ENCODE measurements at places on chromosomes 2 and 18. TPM values are rescaled to one million over a fixed set of nuclear protein-coding genes. Genes with fewer than 3 reads are reported as not detected.
A peak's percentile ranks its signal among the peaks of the same experiment; 100 is the strongest.

- H3K4me1 ChIP-seq: peaks cover 13% of the 10 kb centered on the region
- H3K27ac ChIP-seq: no peak overlapping the region
- peaks cover 10% of the 10 kb centered on the region for H3K27me3 ChIP-seq
- H3K4me3 ChIP-seq: no peak overlapping the region
- no peaks in the 10 kb centered on the region for H3K36me3 ChIP-seq
These were observed 3.4 kb downstream of the PXDN start for GRCh38 chr2:1740716-1741589.

GRB14 gene
- total RNA-seq: 3.4 TPM

FAP gene
- not detected for total RNA-seq

GRCh38 chr2:109005686-109006204, 16.7 kb upstream of the EDAR start:
- no peaks in the 10 kb centered on the region for H3K27me3 ChIP-seq
- no peaks in the 10 kb centered on the region for H3K4me1 ChIP-seq
- no peak for DNase-seq
- no peaks in the 10 kb centered on the region for H3K36me3 ChIP-seq
- H3K4me3 ChIP-seq: no peak overlapping the region

DNA sequence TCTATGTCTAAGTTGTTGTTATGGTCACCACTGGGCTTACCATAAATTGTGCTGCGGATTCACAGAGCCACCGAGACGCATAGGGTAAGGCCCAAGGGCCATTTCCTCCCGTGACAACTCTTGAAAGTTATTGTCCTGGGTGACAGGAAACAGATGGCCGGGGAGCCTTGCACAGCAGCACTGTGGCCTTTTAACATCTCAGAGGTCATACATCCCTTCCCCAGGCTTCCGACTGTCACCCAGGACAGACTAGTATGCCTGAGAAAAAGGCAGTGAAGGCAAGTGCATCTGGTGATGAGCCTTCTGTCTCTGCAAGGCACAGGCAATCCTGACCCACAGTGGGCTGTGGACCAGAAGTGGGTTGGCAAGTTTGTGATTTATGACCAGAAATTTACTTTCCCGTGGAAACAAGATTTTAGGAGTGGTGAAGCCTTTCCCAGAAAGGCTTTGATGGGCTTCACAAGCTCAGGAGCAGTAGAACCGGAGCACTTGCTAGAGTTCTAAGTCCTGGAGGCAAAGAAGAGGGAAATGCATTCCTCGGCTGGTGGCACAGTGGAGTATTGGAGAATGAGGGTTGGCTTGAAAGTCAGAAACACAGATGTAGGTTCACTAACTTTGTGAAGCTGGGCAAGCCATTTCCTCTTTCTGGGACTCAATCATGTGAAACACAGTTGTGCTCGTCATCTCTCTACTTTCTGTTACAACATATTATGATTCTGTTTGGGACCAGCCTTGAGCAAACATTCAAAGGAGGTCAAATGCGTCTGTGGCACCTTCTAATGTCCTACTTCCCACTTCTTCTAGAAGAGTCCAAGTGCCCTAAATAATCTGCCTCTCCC, 2.0 kb upstream of the CAPN14 start:
- DNase-seq: no peak
- H3K4me3 ChIP-seq: no peak overlapping the region
- H3K36me3 ChIP-seq: no peaks in the 10 kb centered on the region
- H3K27ac ChIP-seq: no peak overlapping the region
- H3K4me1 ChIP-seq: no peaks in the 10 kb centered on the region

DNA sequence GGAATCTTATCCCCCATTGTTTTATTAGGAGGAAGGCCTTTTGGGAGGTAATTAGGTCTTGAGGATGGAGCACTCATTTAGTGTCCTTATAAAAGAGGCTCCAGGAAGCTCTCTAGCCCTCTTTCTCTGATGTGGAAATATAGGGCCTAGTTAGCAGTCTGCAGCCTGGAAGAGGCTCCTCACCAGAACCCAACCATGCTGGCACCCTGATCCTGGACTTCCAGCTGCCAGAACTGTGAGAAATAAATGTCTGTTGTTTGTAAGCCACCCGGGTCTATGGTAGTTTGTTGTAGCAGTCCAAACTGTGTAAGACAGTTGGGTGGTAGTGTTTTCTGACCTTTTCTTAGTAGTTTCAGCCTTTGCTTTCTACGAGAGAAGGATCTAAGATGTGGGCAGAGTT, 100.7 kb downstream of the KIAA1328 start:
- H3K27me3 ChIP-seq: no peaks in the 10 kb centered on the region
- no peak for DNase-seq
- no peaks in the 10 kb centered on the region for H3K36me3 ChIP-seq
- H3K27ac ChIP-seq: no peak overlapping the region
- no peak overlapping the region for H3K4me3 ChIP-seq

GRCh38 chr2:104523921-104524320, 330.0 kb upstream of the POU3F3 start:
- H3K4me3 ChIP-seq: no peak overlapping the region
- H3K27ac ChIP-seq: no peak overlapping the region
- H3K27me3 ChIP-seq: peaks cover 32% of the 10 kb centered on the region
- H3K36me3 ChIP-seq: no peaks in the 10 kb centered on the region
- no peaks in the 10 kb centered on the region for H3K4me1 ChIP-seq

COL4A4 gene
- 6.0 TPM for total RNA-seq

ZSWIM2 gene
- total RNA-seq: not detected

REG1B gene
- total RNA-seq: not detected

- no peaks in the 10 kb centered on the region for H3K36me3 ChIP-seq
- H3K4me1 ChIP-seq: no peaks in the 10 kb centered on the region
- no peaks in the 10 kb centered on the region for H3K27me3 ChIP-seq
- DNase-seq: no peak
- no peak overlapping the region for H3K4me3 ChIP-seq
These were observed 61.5 kb upstream of the L3MBTL4 start for GRCh38 chr18:6476190-6476589.

MSGN1 gene
- total RNA-seq: not detected

GRCh38 chr2:54239427-54239826, 16.6 kb downstream of the TSPYL6 start:
- H3K4me3 ChIP-seq: no peak overlapping the region
- H3K36me3 ChIP-seq: no peaks in the 10 kb centered on the region
- no peak overlapping the region for H3K27ac ChIP-seq
- no peak for DNase-seq

NT5C1B gene
- total RNA-seq: not detected

DNPEP gene
- total RNA-seq: 107 TPM

DNA sequence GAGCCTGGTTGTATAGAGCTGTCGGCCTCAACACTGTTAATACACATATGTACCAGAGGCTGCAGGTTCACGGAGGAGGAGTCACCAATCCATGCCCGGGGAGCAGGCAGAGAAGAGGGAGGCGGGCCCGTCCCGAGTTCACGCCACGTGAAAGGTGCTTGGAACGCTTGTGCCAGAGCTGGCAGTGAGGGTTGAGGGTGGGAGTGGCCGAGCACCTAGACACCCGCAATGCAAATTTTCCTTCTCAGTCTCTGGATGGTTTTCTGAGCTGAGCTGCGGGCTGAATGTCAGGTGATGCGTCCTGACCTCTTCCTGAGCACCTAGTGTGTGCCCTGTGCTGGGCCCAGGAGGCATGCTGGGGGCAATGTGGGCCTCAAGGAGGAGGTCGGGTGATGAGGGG, 52.2 kb downstream of the ODC1 start:
- peaks cover 7% of the 10 kb centered on the region for H3K36me3 ChIP-seq
- no peak overlapping the region for H3K27ac ChIP-seq
- no peak overlapping the region for H3K4me3 ChIP-seq
- no peak for DNase-seq
- peaks cover 28% of the 10 kb centered on the region for H3K4me1 ChIP-seq

HOXD13 gene
- not detected for total RNA-seq

CACNB4 gene
- 0.98 TPM for total RNA-seq

- no peak overlapping the region for H3K27ac ChIP-seq
- no peak overlapping the region for H3K4me3 ChIP-seq
- no peaks in the 10 kb centered on the region for H3K4me1 ChIP-seq
- H3K27me3 ChIP-seq: no peaks in the 10 kb centered on the region
These were observed 4.4 kb downstream of the TEX44 start for GRCh38 chr2:231597014-231597611.

DNA sequence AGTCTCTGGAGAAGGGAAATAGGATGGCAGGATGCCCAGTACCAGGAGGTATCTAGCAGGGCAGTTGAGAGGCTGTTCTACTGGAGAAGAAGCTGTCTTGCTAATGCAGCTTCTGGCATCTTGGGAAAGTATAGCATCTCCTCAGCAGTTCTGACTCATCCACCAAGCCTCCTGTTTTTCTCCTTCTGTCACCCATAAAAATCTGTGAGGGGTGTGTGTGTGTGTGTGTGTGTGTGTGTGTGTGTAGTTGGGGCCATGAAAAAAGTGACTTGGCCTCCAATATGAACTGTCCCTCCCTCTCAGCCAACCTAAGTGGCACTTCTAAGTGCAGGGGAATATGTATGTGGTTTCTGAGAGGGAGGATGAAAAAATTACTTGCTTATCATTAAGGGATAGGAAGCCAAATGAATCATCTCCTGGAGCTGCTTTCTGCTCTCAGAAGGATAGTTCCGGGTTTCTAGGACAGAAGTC, 83.9 kb downstream of the CBLN2 start:
- H3K4me3 ChIP-seq: no peak overlapping the region
- no peaks in the 10 kb centered on the region for H3K4me1 ChIP-seq
- no peak overlapping the region for H3K27ac ChIP-seq
- peak; percentile 10 for DNase-seq
- H3K27me3 ChIP-seq: no peaks in the 10 kb centered on the region
- no peaks in the 10 kb centered on the region for H3K36me3 ChIP-seq

- no peaks in the 10 kb centered on the region for H3K4me1 ChIP-seq
- no peak overlapping the region for H3K27ac ChIP-seq
- no peak overlapping the region for H3K4me3 ChIP-seq
- no peaks in the 10 kb centered on the region for H3K36me3 ChIP-seq
These were observed 251.3 kb downstream of the EIPR1 start for GRCh38 chr2:3126171-3126910.

GRCh38 chr2:217162533-217162932, 302.7 kb upstream of the TNP1 start:
- no peak overlapping the region for H3K4me3 ChIP-seq
- H3K36me3 ChIP-seq: no peaks in the 10 kb centered on the region

GRCh38 chr2:109201465-109202327, 72.7 kb downstream of the SH3RF3 start:
- H3K4me3 ChIP-seq: no peak overlapping the region
- H3K27me3 ChIP-seq: no peaks in the 10 kb centered on the region
- H3K36me3 ChIP-seq: no peaks in the 10 kb centered on the region
- no peak overlapping the region for H3K27ac ChIP-seq

BCL2L11 gene
- 12.4 TPM for total RNA-seq

- H3K27ac ChIP-seq: no peak overlapping the region
- H3K4me3 ChIP-seq: no peak overlapping the region
- H3K27me3 ChIP-seq: peaks cover 9% of the 10 kb centered on the region
- H3K4me1 ChIP-seq: peaks cover 19% of the 10 kb centered on the region
These were observed 205.1 kb downstream of the ZBTB7C start for GRCh38 chr18:48203961-48204666.

CDK5R2 gene
- total RNA-seq: 0.20 TPM

GAD1 gene
- total RNA-seq: 4.3 TPM

GRCh38 chr2:163008642-163009041, 170.1 kb upstream of the KCNH7 start:
- no peak overlapping the region for H3K4me3 ChIP-seq
- H3K36me3 ChIP-seq: no peaks in the 10 kb centered on the region
- DNase-seq: no peak
- H3K27ac ChIP-seq: no peak overlapping the region
- no peaks in the 10 kb centered on the region for H3K27me3 ChIP-seq
- H3K4me1 ChIP-seq: no peaks in the 10 kb centered on the region

TGFA gene
- 36.4 TPM for total RNA-seq

GRCh38 chr18:73645160-73645715, 502.4 kb downstream of the FBXO15 start:
- H3K4me3 ChIP-seq: no peak overlapping the region
- H3K4me1 ChIP-seq: peaks cover 18% of the 10 kb centered on the region
- no peak for DNase-seq
- no peaks in the 10 kb centered on the region for H3K36me3 ChIP-seq
- H3K27me3 ChIP-seq: no peaks in the 10 kb centered on the region
- H3K27ac ChIP-seq: no peak overlapping the region

DNA sequence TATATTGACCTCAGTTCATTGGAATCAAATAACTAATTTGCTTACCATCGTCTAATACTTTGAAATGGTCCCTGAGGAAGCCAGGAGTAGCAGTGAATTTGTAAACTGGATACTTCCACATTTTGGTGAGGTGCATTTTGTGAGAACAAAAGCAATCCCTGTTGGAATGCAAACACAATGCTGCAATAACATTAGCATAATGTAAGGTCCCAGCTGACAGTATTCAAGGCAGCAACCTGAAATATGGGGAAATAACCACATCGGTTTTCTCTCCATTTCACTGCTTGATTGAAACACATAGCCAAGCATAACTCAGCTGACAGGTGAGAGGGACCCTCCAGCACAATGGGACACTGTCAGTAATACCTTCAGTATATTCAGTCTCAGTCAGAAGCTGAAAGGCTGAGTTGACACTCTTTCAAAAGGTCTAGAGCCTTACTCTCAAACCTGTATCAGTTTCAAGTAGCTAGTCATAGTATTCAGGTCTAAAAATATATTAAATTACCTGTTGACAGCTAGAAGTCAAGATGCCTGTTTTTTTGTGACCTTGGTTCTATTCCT, 1311.9 kb upstream of the NRXN1 start:
- no peak overlapping the region for H3K4me3 ChIP-seq
- H3K36me3 ChIP-seq: no peaks in the 10 kb centered on the region
- no peaks in the 10 kb centered on the region for H3K27me3 ChIP-seq
- H3K4me1 ChIP-seq: no peaks in the 10 kb centered on the region
- H3K27ac ChIP-seq: no peak overlapping the region
- DNase-seq: no peak

TFPI gene
- total RNA-seq: 35.5 TPM

DNA sequence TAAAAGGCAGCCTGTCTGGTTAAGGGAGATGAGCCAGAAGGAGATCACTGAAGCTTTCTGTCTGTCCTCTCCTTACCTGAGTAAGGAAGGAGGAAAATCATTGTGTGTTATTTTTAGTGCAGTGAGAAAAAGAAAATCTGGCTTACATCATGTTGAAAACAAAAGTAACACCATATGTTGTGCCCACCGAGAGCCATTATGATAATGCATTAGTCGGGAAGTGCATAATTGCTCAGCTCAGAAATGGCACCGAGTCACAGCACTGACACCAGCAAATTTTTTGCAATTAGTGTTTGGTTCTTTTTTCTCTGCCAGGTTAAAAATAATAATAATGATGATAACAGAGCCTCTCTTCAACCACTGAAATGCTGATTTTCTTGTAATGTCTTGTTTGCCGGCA, 46.6 kb downstream of the HNMT start:
- no peak overlapping the region for H3K4me3 ChIP-seq
- peaks cover 2% of the 10 kb centered on the region for H3K4me1 ChIP-seq
- H3K36me3 ChIP-seq: 0 out of 2 replicates have a peak, but pooled peaks cover 5% of the 10 kb centered on the region
- DNase-seq: no peak

Data from PC-9 (cell line).